ENCODE measurements at places on chromosomes 7 and 10. TPM values are rescaled to one million over a fixed set of nuclear protein-coding genes. Genes with fewer than 3 reads are reported as not detected.

GRCh38 chr10:107451047-107451446 is 286.5 kb upstream of the SORCS1 start:
- DNase-seq = no peak

GRCh38 chr7:11538751-11539299 is 293.2 kb downstream of the THSD7A start:
- no peak for DNase-seq

- DNase-seq = no peak
Measured at GRCh38 chr7:77565917-77566316, 28.8 kb downstream of the PTPN12 start.

DNA sequence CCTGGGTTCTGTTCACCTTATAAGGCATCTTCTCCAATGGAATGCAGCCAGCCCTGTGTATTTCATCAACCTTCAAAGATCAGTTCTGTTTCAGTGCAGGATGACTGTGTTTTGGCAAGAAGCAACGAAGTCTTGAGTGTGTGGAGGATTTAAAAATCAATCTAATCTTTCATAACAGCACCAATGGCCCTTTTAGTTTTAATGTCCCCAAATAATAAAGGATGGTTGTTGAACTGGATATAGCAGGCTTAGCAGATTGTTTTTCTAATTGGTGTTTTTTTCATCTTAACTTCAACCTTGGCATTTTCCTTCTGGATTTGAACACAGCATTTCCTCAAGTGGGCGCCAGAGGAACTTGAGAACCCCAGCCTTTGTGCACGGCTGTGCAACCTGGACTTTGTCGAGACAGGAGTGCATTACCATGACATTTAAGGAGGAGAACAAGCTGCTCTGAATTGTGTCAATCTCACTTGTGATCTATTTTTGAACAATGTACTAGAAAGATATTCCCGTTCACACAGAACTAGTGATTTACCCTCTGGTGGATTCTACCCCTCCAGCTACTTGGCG is 313.3 kb upstream of the AKR1E2 start:
- no peak for DNase-seq

DNA sequence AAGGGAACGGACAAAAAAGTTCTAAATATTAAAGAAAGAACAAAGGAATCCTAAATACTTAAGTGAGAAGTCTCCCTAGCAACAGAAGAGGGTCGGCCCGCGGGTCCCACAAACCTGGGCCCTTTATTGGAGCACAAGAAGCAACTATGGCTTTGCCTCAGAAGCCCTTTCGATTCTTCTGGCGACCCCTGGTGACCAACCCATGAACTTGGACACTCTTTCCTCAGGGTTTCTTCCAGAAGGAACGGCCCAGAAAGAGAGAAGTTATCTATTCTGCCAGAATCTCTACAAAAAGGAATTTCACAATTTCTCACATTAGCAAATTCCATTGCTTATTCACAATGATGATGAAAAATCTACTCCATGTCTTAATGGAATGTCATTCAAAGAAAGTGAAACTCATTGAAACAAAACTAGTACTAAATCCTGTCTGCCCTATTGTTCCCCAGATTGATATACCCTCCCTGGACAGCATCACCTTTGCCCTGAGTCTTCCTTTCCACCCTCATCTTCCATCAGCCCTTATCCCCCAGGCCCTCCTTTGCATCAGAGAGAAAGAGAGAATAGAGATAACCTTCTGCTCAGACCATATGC is 43.7 kb downstream of the CPVL start:
- peak; percentile 36 for DNase-seq

DNA sequence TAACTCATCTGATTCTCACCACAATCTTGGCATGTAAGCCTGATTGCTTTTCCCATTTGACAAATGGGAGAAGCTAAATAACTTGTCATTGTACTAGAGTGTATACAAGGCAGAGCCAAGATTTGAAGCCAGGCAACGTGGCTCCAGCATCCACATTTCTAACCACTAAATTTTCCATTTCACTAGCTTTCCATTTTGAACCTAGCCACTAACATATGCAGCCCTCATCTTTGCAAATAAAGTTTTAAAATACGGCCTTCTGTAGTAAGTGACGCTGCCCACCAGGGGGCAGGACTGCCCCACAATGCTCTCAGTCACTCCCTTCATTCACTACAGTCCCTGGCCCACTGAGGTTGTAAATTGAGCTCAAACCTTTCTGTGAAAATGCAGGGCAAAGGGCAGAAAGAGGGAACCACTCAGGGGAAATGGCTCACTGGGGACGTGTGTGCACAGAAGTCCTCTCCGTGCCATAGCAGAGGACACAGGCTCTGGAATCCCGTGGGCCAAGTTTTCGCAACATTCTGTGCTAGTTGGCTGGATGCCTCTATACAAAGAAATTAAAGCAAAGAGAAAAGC is 315.7 kb downstream of the TNS3 start:
- peak; percentile 59 for DNase-seq

DNA sequence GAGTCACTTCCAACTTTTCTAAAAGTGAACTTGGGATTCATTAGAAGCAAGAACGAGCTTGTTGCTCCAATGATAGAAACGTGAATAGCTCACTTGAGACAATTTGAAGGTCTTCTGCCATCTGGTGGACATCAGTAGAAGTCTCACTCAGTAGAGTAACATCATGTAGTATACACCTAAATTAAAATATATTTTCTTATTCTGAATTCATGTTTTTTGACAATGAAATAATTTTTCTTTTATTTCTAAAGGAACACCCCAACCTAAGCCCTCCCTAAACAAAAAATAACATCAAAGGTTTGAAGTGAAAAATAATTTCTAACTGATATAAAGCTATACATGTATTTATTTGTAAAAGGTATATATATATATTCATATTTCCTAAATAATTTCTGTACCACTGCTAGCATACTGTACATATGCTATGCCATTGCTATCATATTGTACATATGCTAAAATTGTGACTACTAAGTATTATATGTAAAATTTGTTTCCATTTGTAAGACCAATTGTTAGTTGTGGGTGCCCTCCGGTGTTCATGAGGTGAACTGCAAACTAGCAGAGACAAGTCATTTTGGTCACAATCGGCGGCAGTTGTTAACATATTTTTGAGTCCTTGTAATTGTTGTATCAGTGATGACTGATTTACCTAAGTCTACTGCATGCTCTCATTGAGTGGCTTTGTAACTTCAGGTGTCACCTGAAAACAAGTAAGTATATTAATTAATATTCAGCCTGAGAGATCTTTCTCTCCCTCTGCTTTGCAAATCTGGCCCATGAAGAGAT is 121.9 kb downstream of the PTPRZ1 start:
- peak; percentile 31 for DNase-seq

GRCh38 chr10:114372995-114373394 is 31.3 kb downstream of the AFAP1L2 start:
- no peak for DNase-seq

- DNase-seq = no peak
Measured at GRCh38 chr10:60291344-60291930, 98.2 kb downstream of the ANK3 start.

GRCh38 chr10:31604096-31604495 is 285.1 kb downstream of the ZEB1 start:
- DNase-seq = no peak

DNA sequence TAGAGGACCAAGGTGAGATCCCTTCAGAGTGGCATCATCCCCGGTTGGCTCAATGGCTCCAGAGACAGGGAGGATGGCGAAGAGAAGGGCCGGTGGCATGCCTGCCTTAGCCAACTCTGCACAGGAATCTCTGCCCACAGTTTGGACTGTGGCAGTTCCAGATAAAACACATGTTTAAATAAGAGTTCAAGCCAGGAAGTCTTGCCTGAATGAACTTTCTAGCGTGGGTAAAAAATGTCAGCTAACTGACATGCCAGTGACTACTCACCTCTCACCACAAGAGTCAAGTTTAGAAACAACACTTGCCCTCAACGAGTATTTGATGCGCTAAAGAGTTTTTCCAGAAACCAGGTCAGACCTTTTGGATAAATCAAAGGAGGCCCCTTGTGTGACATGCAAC is 3.0 kb downstream of the NOD1 start:
- no peak for DNase-seq

GRCh38 chr10:52068485-52068884 is 245.6 kb upstream of the DKK1 start:
- no peak for DNase-seq

DNA sequence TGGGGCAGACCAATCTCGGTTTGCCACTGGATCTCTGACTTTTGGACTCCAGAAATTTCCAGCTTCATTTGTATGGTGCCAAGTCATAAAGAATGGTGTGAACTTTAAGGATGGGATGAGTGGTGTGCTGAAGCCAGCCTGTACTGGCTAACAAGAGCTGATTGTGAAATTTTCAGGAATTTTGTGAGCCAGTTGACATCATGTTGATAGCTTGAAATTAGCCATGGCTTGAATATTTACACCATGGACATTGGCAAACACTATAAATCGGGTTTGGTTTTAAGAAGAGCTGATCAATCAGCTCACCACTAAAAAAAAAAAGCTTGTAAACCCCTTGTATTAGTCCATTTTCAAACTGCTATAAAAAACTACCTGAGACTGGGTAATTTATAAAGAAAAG is 14.1 kb upstream of the MYH16 start:
- DNase-seq = no peak

GRCh38 chr7:156816943-156817572 is 75.9 kb downstream of the LMBR1 start:
- DNase-seq = no peak

DNA sequence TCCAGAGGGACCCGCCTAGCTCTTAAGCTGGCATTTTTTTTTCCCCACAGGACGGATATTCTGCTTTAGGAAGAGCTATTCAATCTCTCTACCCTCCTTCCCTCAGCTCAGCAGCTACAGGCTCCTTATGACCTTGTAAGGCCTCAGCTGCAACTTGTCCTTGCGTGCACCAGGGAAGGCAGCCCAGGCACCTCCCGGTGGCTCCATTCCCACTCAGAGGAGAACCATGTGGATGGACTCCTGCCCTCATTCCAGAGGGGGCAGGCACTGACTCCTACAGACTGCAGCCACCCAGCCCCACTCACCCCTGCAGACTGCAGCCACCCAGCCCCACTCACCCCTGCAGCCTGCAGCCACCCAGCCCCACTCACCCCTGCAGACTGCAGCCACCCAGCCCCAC is 73.7 kb downstream of the ITIH5 start:
- no peak for DNase-seq

NEUROG3 gene
- 0.22 TPM for total RNA-seq

MBL2 gene
- total RNA-seq = not detected

FOXI2 gene
- total RNA-seq = not detected

GALNT11 gene
- total RNA-seq = 28.7 TPM

CACNB2 gene
- total RNA-seq = not detected

SH2D4B gene
- 0.14 TPM for total RNA-seq

ADAM12 gene
- total RNA-seq = 0.39 TPM

MUC3A gene
- not detected for total RNA-seq

ASL gene
- total RNA-seq = 27.0 TPM

OLAH gene
- 0.61 TPM for total RNA-seq

Data from activated naive CD8-positive, alpha-beta T cell treated with anti-CD3 and anti-CD28 coated beads, Interleukin-2, amount 10 ng/mL, durations not matched to agents 7 days and 5 days (primary cell).